Cerebellar cortex (tissue), 1 donor: ENCODE measurements at places on chromosomes 2 and 18.

GRCh38 chr2:66329081-66329605 is 105.8 kb upstream of the MEIS1 start:
- DNase-seq, result no peak

- no peak for DNase-seq
Measured at GRCh38 chr18:9825571-9826073, 60.2 kb upstream of the TXNDC2 start.

GRCh38 chr2:29314816-29315571 is 199.8 kb downstream of the CLIP4 start:
- DNase-seq, result no peak

- DNase-seq, result no peak
Measured at GRCh38 chr18:9709304-9709877, 1.3 kb downstream of the RAB31 start.

GRCh38 chr2:164840930-164841718 is 499 bp downstream of the COBLL1 start:
- peak; percentile 13 for DNase-seq

DNA sequence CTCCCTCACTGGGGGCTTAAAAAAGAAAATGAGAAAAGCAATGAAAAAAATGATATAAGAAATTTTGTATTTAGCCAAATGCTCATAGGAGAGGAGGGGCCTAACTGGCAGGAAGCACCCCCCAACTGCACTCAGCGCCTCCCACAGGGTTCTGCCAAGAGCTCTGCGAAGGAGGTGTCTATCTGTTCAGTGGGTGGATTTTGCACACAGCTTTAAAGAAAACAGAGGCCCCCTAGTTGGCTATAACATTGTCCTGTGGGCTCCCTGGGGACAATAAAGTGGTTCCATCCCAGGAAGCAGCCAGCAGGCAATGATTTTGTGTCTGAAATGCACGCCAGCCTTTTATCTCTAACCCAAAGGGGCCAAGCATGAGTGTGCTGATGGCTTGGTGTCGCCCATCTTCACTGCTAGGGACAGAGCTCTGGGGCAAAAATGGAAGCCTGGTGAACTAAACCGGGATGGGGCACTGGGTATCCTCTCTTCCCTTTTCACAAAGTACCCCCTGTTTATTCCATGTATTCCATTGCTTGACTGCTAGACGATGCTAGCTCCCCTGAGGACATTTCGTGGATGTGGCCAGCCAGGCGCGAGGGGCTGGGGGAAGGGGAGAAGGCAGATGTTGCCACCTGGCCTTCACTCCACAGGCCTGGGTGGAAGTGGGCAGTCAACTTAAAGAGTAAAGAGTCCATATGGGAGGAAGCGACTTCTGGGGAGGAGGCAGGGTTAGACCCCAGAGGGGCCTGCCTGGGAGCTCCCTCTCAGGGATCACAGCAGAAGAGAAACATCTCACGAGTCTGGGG is 205.7 kb downstream of the CYP26B1 start:
- no peak for DNase-seq

DNA sequence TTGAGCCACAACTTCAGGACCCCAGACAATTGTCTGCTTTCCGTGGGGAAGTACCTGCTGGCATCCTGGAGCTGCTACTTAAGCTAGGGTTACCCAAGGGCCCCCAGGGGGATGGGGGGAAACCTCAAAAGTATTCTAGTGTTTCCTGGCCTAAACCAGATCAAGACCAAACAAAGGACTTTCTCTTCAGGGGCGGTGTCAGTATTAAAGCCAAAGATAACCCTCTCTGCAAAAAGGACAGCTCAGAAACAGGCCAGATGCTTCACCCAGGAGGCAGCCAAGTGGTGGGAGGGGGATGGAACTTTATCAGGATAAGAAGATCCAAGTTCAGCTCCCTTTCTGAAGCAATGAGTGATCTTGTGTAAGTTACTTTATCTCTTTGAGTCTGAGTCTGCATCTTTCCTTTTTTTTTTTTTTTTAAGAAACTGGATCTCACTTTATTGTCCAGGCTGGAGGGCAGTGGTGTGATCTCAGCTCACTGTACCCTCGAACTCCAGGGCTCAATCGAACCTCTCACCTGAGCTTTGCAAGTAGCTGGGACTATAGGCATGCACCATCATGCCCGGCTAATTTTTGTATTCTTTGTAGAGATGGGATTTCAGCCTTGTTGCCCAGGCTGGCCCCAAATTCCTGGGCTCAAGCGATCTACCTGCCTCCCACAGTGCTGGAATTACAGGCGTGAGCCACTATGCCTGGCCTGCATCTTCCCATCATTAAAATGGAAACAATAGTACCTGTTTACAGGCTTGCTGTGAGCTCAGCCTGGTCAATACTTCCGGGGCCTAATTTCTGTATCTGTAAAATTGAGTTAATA is 151.8 kb upstream of the PTPRM start:
- no peak for DNase-seq

- DNase-seq, result peak; percentile 70
Measured at GRCh38 chr2:8682719-8683667, 1.1 kb downstream of the ID2 start.

DNA sequence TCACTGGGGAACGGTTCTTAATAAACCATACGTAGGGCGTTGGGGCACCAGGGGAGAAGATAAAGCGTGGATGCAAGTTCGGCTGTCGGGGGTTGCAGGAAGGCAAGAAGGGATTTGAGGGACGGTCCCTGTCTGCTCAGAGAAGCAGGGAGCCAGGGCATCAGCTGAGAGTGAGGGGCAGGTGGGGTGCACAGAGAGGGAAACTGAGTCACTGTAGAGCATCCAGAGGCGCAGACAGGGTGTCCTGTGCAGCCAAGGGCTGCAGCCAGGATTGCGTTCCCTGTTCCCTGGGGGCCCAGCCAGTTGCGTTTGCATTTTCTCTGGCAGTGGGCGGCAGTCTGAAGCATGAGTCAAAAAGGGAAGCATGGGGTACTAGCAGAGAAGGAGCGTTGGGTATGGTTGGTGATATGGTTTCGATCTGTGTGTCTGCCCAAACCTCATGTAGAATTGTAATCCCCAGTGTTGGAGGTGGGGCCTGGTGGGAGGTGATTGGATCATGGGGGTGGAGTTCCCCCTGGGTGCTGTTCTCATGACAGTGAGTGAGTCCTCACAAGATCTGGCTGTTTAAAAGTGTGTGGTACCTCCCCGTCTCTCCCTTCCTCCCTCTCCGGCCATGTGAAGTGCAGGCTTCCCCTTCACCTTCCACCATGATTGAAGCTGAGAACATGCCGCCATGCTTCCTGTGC is 202.9 kb downstream of the NDUFA10 start:
- DNase-seq, result no peak

- no peak for DNase-seq
Measured at GRCh38 chr2:173783382-173783781, 181.8 kb downstream of the SP3 start.

GRCh38 chr2:206832873-206833272 is 67.5 kb downstream of the FASTKD2 start:
- no peak for DNase-seq

DNA sequence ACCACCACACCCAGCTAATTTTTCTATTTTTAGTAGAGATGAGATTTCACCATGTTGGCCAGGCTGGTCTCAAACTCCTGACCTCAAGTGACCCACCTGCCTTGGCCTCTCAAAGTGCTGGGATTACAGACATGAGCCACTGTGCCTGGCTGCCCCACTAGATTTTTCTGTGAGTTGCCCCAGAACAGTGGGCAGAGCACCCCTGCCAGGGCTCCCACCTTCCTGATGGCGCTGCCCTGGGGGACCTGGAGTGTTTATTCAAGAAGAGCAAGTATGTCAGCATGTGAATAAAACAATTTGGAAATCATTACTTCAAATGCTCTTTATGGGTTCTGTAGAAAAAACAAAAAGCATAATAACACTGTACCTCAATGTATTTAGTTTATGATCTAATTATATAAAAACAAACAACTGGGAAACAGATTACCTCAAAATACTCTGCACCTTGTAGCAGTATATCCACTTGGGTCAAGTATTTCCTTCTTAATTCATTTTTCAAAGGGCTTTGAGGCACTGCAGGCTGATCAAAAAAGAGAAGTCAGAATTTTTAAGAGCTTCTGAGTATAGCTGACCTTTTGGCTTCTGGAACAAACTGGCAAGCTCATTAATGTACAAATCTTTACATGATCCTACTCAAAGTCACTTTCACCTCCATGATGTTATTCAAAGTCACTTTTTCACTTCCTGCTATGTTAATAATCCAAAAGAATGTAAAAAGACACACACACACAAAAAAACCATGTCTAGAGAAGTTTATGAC is 8.9 kb downstream of the HJURP start:
- no peak for DNase-seq

GRCh38 chr2:12212841-12213597 is 466.6 kb downstream of the LPIN1 start:
- DNase-seq, result no peak

DNA sequence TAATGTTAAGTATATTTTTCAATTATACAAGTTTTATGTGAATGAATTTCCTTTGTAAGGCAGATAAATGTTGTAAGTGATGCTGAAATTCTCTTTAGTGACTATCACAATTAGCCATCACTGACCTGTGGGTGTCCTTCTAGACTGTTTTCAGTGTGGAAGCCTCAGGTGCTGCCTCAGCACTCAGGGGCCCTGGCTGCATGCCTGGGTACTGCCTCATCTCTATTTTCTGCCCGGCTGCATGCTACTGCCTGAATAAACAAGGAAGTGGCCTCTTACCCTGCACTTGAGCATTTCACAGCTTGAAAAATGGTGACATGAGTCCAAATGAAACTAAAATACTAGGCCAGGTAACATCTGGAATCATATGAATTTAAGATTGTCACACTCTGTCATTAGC is 787.6 kb upstream of the SALL3 start:
- no peak for DNase-seq
